Omental fat pad (tissue), 4 donors: ENCODE measurements at places on chromosomes 12 and 14. TPM values are rescaled to one million over a fixed set of nuclear protein-coding genes. Genes with fewer than 3 reads are reported as not detected.

GRCh38 chr14:103008768-103009357 is 48.5 kb downstream of the CDC42BPB start:
- DNase-seq: no peak

DNA sequence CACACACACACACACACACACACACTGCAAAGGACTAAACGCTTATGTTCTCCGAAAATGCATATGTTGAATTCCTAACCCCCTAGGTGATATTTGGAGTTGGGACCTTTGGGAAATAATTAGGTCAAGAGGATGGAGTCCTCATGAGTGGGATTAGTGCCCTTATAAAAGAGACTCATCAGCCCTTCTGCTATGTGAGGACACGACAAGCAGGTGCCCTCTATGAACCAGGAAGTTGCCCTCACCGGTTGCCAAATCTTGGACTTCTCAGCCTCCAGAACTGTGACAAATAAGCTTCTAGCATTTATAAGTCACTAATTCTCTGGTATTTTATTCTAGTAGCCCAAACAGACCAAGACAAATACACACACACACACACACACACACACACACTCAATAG is 20.7 kb upstream of the TCP11L2 start:
- DNase-seq: no peak

GRCh38 chr12:69527506-69528272 is 57.5 kb downstream of the FRS2 start:
- no peak for DNase-seq

DNA sequence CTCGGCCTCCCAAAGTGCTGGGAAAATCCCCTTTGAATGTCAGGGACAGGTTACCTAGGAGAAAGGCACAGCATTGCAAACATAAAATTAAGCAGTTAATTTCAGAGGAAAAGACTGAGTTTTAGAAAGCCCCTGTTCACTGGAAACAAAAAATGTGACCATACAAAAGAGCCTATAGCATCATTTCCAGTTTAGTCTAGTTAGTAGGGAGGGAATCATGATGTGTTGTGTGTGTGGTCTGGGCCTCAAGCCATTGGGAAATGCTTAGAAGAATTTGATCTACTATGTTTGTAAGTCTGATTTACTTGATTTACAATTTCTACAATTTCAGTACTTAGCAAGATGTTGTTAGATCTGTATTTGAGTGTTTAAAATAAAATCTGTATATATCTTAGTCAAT is 47.1 kb upstream of the RERG start:
- DNase-seq: no peak

DNA sequence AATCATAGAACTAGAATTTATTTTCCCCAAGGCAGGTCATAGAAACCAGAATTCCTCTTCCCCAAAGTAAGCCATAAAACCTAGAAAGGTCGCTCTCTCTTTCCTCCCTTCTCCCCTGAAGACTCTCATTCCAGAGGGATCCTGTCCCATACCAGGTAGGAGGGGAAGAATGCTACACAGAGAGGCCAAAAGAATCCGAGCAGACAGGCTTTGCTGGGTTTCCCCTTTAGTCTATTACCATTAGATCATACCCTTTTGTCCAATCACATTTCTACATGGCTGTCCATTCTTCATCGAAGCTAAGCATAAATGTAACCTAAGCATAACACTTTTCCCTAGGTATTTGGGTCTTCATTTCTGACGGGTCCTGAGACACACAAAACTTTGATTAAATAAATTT is 204.5 kb downstream of the SPTSSA start:
- no peak for DNase-seq

- no peak for DNase-seq
Observed at GRCh38 chr14:31312934-31313333, 105.3 kb upstream of the HECTD1 start.

GRCh38 chr12:45827974-45828373 is 98.5 kb downstream of the ARID2 start:
- no peak for DNase-seq

- DNase-seq: no peak
Observed at GRCh38 chr14:92844204-92844603, 50.1 kb downstream of the GOLGA5 start.

GRCh38 chr12:92111256-92111655 is 34.4 kb downstream of the BTG1 start:
- DNase-seq: no peak

DNA sequence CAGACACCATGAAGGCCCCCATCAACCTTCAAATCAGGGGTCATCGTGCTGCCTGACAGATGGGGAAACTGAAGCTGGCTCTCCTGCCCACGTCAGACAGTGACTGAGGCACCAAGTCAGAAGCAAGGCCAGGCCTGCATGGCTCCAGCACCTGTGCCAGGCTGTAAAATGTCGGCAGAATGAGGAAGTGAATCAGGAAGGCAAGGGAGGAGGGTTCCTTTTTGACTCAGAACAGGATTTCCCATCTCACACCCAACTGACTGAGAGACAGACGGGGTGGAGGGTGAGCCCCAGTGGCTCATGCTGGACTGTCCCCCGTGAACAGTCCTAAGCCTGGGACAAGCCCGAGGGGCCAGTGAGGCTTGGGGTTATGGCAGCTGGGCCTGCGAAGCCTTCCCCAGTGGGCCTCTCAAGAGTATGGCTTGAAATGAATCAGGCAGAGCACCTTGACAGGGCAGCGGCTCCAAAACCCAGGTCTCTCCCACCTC is 20.9 kb downstream of the SYNE3 start:
- DNase-seq: no peak

DNA sequence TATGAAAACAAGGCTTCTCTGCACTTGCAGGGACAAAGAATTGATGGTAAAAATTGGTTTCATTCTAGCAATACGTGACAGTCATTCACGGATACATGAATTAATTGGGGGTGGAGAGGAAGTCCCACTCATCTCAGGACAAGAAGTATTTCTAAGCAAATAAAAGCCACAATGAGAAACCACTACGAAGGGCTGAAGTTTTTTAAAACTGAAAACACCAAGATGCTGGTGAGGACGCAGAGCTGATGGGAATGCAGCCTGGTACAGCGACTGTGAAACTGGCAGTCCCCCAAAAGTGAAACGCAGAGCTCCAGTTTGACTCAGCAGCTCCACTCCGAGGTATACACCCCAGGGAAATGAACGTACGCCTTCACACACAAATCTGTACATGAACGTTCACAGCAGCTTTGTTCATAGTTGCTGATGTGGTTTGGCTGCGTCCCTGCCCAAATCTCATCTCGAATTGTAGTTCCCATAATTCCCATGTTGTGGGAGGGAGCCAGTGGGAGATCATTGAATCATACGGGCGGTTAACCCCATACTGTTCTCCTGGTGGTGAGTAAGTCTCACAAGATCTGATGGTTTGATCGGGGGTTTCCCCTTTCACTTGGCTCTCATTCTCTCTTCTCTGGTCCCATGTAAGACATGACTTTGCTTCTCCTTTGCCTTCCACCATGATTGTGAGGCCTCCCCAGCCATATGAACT is 89.0 kb downstream of the SCARB1 start:
- no peak for DNase-seq

DNA sequence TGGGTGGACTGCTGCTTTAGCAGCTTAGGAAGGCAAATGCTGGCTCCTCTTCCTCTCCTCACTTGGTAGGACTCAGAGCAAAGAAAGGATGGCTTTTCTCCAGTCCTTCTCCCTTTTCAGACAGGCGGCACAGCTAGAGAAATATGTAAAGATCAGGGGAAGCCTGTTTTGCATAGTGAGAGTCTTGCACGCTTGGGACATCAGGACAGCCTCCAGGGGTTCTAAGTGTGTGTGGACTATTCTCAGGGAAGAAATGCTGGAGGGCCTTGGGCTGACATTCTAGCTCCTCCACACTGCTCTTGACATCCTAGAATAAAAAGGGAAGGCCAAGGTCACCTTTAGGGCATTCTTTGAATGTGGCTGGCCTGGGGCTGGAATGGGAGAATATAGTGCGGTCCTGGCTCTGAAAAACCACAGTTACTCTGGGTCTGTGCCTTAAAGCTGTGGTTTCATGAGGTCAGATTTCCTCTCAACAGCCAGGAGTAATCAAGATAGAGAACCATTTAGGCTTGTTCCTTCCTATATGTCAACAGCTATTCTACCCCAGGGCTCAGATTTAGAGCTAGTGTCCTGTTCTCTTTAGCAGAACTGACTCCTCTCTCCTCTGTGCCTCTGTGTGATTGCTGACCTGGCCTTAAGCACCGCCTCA is 24.3 kb downstream of the CMA1 start:
- DNase-seq: no peak

DNA sequence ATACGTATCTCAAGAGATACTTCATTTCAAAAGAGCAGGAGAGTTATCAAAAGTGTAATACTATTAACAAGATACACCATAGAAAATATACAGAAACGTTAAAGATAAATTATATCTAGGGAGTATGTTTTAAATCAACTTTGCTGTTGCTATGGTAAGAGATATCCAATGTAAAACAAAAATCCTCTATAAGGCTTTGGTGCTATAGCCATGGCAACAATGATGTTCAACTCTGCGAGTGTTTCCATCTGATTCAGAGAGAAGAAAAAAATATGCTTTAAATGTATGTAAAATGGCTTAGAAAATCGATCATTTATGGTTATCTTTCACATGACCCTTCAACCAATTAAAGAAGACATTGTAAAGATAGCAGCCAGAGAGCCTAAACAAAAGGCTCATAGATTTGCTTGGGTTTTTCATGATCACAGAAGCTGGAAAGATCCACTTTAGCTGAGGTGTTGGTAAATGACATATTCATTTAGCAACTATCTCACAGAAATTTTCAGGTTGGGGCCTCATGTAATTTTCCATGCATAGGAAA is 387.0 kb upstream of the GARIN6 start:
- DNase-seq: no peak

GRCh38 chr14:75542588-75543091 is 20.4 kb downstream of the BATF start:
- no peak for DNase-seq

GRCh38 chr14:73787486-73788316 is 63.9 kb upstream of the PTGR2 start:
- no peak for DNase-seq

- no peak for DNase-seq
Observed at GRCh38 chr12:93663006-93663728, 14.0 kb upstream of the CRADD start.

DNA sequence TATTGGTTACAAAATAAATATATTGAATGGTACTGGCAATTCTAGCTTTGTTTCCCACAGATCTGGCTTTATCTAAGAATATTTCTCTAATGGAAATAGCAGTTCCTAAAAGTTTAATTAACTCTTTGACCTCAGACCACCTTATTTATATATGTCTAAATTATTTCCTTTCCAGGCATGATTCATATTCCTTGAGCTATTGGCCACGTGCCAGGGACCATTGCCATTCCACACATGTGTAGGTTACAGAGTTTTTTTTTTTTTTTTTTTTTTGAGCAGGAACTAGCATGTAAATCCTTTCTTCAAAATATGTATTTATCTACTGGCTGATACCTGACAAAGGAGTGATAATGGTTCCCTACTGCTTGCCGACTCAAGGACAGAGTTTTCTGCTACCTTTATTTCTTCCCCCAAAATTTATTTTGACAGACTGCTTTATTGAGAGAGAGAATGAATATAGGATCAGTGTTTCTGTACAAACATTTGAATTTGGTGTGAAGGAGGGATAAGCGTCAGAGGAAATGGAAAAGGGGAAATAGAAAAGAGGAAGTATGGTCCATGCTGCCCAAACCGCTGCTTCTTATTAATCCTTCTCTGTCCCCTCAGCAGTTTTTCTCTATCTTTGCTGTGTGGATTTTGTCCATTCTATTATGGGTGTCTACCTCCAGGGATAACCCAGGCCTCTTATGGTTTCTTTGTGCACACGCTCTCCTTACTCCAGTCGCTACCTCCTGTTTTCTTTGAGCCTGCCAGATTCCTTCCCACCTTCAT is 36.4 kb downstream of the PDE3A start:
- DNase-seq: peak; percentile 33

DNA sequence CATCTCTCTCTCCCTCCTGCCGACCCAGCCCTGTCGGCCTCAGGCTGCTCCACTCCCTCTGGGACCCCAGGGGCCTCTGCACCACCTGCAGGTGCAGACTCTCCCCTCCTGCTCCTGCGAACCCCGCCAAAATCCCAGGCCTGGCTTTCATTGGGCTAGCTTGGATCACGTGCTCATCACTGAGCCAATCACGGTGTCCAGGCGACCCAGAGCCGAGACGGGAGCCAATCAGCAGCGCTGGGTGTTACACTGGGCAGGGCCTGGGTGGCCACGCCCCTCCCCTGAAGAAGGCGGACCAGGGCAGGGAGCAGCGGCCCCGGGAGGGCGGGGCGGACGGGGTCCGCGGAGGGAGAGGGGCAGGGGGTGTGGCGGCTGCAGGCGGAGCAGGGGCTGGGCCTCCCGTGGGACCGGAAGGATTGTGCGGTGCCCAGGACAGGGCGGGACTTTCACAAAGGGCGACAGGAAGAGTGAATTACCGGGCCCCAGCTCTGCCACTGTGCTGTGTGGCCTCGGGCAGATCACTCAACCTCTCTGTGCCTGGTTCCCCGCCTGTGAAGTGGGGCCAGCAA is 66.6 kb upstream of the FBRSL1 start:
- no peak for DNase-seq

DNA sequence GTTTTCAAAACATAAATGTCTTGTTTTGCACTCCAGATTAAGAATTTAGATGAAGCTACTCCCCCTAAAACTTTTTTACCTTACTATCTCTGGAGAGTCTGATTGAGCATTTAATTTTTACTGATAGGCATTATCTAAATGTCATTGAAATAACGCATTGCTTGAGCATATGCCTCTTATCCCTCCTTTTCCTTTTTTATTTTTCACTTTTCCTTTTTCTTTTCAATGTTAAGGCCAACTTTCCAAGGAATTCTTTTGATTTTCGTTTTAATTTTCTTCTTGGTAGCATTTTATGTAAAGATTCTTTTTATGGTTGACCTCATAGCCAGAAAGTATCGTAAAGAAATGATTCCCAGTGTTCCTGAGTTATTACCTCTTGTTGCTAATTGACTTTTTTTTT is 2.9 kb downstream of the SRP54 start:
- DNase-seq: no peak

DNA sequence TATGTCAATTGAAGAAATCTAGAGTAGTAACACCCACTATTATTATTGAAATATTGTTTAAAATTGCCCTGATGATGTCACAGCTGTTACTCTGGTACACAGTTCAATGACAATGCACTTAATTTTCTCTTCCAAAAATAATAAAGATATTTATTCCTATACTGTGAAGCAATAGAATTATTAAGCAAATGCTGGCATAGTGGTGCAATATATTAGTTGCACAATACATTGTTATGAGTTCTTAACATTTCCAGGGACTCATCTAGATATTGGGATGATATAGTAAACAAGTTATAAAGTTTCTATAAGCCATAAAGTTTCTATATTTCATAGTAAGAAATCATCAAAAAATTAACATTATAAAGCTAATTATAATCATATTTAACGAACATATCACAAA is 897.8 kb downstream of the LRFN5 start:
- no peak for DNase-seq

The POLE2 gene
- total RNA-seq: 1.9 TPM

The TSPAN11 gene
- 0.94 TPM for total RNA-seq

The ETFBKMT gene
- total RNA-seq: 1.4 TPM

The DIP2B gene
- total RNA-seq: 23.3 TPM

The CCDC177 gene
- total RNA-seq: 0.09 TPM

The ALDH1L2 gene
- 3.7 TPM for total RNA-seq

The SLC16A7 gene
- total RNA-seq: 127 TPM

The RD3L gene
- not detected for total RNA-seq

The DNAJC22 gene
- 3.0 TPM for total RNA-seq

The SUOX gene
- total RNA-seq: 21.5 TPM

The KRT71 gene
- not detected for total RNA-seq

The TMEM263 gene
- 33.5 TPM for total RNA-seq

The MYF6 gene
- total RNA-seq: not detected
